ENCODE measurements at places on chromosomes 3 and 15. TPM values are rescaled to one million over a fixed set of nuclear protein-coding genes. Genes with fewer than 3 reads are reported as not detected.

The ALDH1A2 gene
- polyA plus RNA-seq = not detected

- DNase-seq = no peak
These were observed 59.8 kb upstream of the PSMD6 start for GRCh38 chr3:64082961-64083541.

The MAPKAPK3 gene
- polyA plus RNA-seq = 18.8 TPM

DNA sequence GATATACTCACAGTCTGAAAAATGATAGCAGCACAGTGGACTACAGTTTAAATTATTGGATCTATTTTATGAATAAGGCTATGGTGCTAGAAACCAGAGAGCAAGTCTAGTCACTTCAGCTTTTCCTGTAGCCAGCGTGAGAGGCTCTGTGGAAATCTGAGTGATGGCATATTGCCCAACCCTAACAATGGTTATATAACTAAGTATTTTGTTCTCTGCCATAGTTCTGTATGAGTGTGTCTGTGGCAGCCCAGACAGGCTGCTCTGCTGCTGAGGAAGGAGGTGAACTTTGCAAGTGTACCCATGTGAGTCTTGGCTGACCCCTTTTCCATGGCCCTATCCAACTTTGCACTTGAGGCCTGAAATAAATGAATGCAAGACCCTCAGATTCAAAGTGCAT, 105.7 kb downstream of the LRTM1 start:
- DNase-seq = no peak

DNA sequence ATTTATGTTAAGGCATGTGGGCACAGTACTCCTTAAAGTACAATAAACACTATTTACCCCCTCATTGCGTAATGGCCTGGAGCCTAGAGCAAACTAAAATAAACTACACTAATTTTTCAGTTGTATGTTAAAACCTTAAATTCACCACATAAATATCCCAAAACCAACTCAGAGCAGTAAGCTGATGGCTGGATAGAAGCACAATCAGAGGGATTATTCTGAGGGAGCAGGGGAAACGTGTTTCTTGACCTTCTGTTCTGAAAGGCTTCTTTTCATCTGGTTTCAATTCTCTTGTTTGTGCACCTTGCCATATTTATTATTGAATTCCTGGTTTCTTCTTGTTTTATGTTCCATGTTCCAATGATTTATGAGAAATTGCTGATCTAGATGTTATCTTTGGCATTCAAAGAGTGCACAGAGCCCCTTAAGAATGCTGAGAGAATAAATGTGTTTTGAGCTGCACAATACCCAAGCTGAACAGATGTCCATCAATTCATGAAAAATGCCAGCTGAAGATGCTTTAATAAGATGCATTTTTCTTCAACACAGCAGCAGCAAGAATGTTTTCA, 29.6 kb downstream of the RPL22L1 start:
- no peak for DNase-seq

- no peak for DNase-seq
These were observed 294.9 kb upstream of the GADL1 start for GRCh38 chr3:31189330-31189729.

DNA sequence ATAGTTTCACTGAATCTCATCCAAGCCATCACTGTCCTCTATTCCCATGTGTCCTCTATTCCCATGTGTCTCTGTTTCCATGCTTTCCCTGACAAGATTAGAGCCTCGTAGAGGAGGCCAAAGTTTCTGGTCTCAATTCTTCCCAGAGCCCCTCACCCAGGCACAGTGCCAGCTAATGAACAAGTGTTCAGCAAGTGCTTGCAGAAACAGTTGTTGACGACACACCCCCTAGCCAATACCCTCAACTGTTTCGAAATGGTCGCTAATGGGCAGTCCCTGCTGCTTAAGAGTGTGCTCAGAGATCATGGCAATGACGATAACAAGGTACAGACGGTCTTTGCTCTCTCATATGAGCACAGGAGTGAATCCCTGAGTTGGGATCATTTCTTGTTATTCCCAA, 73.4 kb downstream of the FAM174B start:
- no peak for DNase-seq

GRCh38 chr3:29171043-29171990, 109.6 kb upstream of the RBMS3 start:
- DNase-seq = no peak

DNA sequence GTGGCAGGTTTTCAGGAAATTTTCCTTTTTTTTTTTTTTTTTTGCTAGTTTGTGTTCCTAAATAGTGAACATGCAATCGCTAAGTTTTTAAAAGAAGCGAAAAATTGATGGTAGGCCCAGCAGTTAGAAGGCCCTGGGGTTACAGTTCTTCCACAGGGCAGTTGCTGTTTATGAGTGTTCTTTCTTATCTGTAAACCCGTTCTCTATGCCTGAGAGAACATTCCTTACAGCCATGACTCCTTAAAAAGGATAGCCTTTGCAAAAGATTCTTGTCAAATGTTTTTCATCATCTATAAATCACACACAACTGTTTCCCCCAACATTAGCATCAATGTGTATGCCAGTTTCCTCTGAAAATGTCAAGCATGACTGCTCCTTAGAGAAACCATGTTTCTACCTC, 23.8 kb upstream of the MYZAP start:
- no peak for DNase-seq

- no peak for DNase-seq
These were observed 42.7 kb upstream of the PYGO1 start for GRCh38 chr15:55630858-55631257.

The PLA1A gene
- not detected for polyA plus RNA-seq

The AHSG gene
- polyA plus RNA-seq = not detected

DNA sequence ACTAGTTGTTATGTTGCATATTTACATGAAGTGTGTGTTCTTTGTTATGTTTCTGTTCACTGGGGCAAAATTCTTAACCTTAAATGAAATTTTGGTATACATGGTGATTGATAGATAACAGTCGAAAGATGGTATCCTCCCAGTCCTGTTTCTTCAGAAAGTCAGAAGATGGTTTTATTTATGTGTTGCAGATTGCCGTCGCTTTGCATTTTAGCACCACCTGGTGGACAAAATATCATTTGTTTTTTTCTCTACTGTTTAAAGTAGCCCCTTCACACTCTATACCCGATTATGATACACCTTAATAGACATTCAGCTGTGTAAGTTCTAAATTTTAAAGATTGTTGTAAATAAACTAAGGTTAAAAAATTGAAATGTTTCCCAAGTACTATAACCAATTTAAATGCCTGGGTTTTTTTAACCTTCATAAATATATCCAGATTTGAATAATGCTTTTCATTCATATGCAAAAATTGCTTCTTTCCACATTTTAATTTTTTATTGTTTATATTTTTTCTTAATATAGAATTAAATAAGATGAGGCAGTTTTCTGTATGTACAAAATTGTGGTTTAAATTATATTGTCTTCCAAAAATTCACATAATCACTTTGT, 152.2 kb downstream of the ALCAM start:
- DNase-seq = peak; percentile 41

The C15orf62 gene
- polyA plus RNA-seq = 1.1 TPM

DNA sequence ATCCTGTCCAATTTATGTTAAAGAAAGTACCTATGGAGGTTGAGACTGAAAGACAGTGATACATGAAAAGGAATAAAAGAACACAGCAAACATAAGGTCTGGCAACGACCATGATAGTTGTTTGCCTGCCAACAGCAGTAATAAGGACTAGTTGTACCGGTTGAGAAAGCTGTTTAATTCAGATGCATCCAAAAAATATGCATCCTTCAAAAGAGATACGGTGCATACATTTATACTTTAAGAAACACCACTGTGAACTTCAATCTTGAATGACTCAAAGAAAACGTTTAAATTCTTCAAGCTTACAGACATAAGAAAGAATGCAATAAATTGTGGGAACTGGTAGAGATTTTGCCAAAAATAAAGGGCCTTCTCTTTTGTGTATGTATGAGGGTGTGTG, 492.1 kb downstream of the NLGN1 start:
- DNase-seq = no peak

DNA sequence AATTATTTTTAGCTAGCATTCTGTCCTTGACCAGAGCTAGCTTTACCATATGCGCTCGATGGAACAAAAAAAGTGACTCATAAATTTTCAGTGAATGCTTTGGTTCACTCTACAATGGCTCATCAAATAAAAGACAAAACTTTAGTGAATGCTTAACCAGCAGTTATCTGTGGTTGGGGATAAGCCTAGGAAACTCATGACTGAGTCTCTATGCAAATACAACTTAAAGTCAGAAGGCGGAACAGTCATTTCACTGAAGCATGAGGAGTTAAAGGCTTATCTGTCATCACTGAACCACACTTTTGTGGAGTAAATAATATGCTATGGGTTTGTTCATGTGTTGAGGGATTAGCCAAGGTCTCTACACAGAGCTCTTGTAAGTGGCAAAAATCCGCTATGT, 308.4 kb downstream of the SQOR start:
- no peak for DNase-seq

DNA sequence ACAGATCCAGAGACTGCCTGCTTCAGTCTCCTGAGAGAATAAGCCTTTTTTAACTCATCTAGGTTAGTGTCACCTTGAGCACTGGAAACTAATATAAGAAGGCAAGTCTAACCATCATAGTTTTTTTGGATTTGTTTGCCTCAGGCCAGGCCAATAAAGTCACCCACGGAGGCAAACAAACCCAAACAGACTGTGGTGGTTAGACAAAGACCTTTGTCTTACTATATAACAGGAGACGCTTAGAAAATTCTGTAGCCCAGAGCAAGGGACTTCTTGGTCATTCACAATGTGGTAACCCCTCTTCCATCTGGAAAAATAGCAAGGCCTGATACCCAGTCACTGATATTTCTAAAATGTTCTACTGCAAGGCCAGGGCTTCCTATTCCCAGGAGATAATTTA, 45.3 kb upstream of the PPP2R3A start:
- DNase-seq = no peak

- no peak for DNase-seq
These were observed 2.6 kb upstream of the AGBL1 start for GRCh38 chr15:86077070-86077469.

The SI gene
- not detected for polyA plus RNA-seq

Measured in naive B cell (primary cell).